ENCODE measurements at places on chromosomes 2 and 18.

DNA sequence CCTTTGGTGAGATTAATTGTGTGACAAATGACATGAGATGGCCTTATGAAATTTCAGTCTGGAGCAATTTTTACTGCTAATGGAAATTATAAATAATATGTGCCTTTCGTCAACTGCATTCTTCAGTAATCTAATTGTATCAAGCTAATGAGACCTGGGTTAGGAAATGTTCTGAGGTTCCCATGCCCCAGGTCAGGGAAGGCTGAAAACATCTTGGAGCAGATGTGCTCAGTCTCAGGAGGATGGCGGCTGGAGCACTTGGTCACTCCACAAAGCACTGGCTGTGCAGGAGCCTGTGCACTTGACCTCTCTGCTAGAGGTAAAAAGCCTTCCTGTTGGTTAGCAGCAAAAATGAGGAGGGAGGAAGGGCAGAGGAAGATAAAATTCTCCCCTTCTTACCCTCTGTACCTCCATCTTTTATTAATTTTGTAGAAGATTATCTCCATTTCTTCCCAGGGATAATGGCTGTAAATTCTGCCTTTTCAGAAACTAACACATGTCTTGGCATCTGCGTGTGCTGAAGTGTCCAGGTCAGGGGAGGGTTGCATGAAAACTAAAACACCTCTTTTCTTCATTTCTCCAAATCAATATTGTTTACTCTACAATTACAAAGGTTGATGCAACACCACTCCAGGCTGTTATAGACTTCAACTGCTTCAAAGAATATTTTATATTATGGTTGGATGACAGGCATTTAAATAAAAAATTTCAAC, 1606.4 kb upstream of the ACVR2A start:
- DNase-seq = no peak

DNA sequence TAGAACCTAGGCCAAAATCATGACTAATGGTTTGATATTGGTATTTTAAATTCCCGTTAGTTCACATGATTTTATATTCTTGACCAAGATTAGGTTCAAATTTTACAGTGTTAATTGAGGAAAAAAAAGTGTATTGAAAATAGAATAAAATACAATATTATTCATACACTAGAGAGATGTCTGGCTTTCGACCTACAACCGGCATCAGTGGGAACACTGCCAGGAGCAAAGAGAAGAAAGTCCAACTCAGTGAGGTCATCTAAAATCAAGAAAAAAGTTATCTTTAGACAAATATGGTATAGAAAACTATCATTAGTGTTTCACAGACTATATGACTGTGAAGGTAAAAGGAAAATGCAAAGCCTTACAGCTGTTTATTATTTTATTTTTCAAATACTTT, 81.5 kb downstream of the PIGN start:
- no peak for DNase-seq

GRCh38 chr18:55833543-55833942, 245.6 kb upstream of the TCF4 start:
- DNase-seq = no peak

DNA sequence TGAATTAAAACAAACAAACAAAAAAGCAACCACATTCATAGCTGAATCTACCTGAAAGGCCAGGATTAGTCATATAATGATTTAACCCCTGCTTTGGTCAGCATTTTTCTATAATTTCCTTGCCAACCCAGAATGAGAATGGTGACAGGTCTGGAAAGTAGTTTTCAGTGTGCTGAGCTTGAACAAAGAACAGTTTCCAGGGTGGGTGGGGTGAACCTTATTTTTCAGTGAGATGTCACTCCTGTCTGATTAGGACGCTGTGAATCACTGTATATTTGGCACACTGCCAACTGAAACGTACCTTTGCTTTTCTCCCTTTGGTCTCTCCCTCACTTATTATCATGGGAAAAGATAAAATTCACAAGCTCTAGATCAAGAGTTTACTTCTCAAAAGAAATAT, 35.0 kb upstream of the DSC1 start:
- DNase-seq = no peak

DNA sequence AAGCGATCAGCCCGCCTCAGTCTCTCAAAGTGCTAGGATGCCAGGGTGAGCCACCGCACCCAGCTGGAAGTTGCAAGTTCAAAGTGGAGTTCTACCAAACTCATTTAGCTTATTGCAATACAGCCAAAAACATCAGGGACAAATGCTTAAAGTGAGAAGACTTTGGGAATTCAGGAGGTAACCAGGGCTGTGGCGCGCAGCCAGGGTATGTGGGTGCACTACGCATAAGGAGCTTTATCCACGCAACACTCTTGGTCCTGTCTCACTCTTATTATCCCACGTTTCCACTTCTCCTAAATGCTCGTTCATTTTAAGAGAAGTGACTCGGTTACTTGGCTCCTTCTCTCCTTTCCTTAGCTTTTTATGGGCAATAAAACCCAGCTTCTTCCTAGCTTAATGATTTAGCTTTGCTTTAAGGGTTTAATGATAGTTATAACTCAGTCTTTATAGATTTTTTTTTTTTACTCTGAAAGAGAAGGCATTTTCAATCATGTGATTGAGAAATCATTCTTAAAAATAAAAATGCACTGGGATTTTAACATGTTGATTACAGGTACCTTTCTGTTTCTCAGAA, 199.8 kb downstream of the KCNE4 start:
- no peak for DNase-seq

- DNase-seq = no peak
These were observed 11.5 kb downstream of the MFSD2B start for GRCh38 chr2:24021122-24021998.

DNA sequence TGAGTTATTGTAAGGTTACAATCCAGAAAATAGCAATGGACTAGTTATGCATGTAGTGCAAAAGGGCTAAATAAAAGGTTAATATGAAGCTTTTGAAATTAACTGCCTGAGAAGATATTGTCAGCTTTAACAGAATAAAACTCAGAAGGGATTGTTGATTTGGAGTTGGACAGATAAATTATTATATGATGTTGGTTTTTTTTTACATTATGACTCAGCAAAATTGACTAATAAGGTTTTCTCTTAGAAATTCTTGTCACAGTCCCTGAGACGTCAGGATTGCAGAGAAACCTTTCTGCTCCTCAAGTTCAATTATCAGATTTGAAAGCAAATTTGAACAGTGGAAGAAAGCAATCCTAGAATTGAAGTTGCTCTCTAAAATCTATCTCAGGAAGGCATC, 946.9 kb downstream of the CBLN2 start:
- DNase-seq = no peak

DNA sequence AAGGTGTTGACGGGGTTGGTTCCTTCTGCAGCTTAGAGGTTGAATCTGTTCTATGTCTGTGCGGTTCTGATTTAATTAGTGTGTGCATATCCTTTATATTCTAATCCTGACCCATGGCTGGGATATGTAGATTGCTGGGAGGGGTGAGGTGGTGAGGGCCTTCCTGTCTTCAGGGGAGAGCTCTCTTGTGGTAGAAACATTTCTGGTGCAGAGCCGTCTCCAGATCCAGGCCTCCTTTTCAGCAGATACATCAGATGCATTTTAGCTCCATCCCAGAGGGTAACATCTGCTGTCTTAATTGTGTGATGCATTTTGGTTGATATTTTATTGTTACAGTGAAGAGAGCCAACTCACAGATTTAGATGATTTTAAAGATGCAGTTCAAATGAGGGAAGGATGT, 227.8 kb downstream of the AGAP1 start:
- no peak for DNase-seq

GRCh38 chr18:58135183-58135641, 91.2 kb downstream of the NEDD4L start:
- DNase-seq = no peak

All from type B pancreatic cell (in vitro differentiated cells).